CD8-positive, alpha-beta T cell (primary cell): ENCODE measurements at places on chromosomes 5 and 9.
A peak's percentile ranks its signal among the peaks of the same experiment; 100 is the strongest.

DNA sequence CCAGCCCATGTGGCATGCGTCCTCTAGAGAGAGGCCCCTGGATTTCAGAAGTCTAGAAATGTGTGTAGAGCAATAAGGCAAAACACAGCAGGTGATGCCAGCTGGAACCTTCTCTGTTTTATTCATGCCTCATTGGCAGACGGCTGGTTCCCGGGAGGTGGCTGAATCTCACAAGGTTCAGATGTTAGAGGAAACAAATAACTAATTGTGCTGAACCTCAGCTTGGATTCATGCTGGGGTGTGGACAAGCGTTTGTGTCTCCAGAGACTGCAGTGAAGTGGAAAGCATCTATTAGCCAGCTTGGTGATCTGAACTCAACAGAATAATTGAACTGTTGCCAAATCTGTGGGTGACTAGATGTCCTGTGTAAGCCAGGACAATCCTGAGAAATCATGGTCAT is 131.1 kb upstream of the NR4A3 start:
- no peak for DNase-seq

- no peak for DNase-seq
These were observed 102.9 kb upstream of the PHYKPL start for GRCh38 chr5:178335302-178336030.

GRCh38 chr5:147857302-147858129 is 21.0 kb upstream of the SCGB3A2 start:
- DNase-seq: peak; percentile 44

DNA sequence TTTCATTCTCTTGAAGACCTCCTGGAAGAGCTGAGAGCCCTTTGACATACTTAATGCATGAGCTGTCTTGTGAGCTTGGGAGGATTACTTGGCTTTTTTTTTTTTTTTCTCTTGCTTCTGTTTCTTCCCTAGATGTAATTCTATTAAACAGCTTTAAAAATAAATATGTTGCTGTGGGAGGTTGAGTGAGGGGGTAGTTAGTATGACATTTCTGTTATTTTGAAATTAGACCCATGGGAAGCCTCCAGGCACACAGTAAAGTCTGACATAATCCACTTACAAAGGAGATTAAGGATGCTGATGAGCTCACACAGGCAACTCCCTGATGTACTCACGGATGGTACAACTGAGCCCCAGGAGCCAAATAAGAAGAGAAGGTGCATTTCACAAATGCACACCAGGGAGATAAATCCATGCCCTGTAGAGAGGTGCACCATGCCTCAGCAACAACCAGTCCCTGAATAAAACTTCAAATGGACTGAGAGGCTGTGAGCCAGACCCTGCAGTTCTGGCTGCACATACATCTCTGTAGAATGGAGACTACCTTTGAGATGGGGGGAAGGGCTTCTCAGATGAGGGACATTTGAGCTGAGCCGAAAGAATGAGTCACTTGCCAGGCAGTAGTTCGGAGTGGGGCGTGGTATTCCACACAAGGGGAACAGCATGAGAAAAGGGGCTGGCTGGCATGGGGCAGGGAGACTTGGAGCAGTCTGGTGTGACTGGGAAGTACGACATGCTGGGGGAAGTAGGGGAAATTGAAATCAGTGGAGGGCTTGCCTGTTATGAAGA is 68.7 kb downstream of the ACTL7B start:
- no peak for DNase-seq

GRCh38 chr5:171647043-171647903 is 138.3 kb upstream of the SMIM23 start:
- no peak for DNase-seq

GRCh38 chr5:181243564-181244343 is at the start of gene RACK1:
Gene RACK1 (minus strand): TSS chr5:181243906. CDS start chr5:181243800, 106 bp downstream.
- DNase-seq: peak; percentile 93

DNA sequence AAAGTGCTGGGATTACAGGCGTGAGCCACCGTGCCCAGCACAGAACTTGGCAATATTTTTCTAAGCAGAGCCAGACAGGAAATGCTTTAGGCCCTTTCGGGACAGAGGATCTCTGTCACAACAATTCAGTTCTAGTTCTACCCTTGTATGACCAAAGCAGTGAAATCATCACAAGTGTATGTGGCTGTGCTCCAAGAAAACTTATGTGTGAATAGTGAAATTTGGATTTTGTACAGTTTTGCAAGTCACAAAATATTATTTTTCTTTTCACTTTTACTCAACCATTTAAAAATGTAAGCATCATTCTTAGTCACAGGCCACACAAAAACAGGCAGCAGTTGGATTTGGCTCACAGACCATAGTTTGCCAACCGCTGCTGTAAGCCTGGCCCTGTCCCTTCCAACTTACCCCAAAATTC is 20.4 kb upstream of the PRUNE2 start:
- no peak for DNase-seq

GRCh38 chr5:6820851-6821479 is 107.7 kb downstream of the TENT4A start:
- no peak for DNase-seq

- DNase-seq: no peak
These were observed 1.2 kb downstream of the MAP1B start for GRCh38 chr5:72108202-72109061.

GRCh38 chr5:55517804-55518203 is 17.0 kb downstream of the PLPP1 start:
- DNase-seq: no peak

- no peak for DNase-seq
These were observed 28.3 kb upstream of the PDE4D start for GRCh38 chr5:59921816-59922215.

GRCh38 chr9:76646249-76646648 is 118.0 kb upstream of the PCA3 start:
- DNase-seq: no peak

GRCh38 chr5:144198386-144198785 is 27.7 kb downstream of the KCTD16 start:
- DNase-seq: no peak
